Testis (tissue), 5 donors: ENCODE measurements at places on chromosomes 4 and X. TPM values are rescaled to one million over a fixed set of nuclear protein-coding genes. Genes with fewer than 3 reads are reported as not detected.

GRCh38 chr4:122766950-122767349 lies 34.4 kb downstream of the BBS12 start:
- H3K4me1 ChIP-seq: no peaks in the 10 kb centered on the region
- no peak for DNase-seq
- H3K27me3 ChIP-seq: no peaks in the 10 kb centered on the region
- no peak overlapping the region for H3K4me3 ChIP-seq
- no peaks in the 10 kb centered on the region for H3K36me3 ChIP-seq

DNA sequence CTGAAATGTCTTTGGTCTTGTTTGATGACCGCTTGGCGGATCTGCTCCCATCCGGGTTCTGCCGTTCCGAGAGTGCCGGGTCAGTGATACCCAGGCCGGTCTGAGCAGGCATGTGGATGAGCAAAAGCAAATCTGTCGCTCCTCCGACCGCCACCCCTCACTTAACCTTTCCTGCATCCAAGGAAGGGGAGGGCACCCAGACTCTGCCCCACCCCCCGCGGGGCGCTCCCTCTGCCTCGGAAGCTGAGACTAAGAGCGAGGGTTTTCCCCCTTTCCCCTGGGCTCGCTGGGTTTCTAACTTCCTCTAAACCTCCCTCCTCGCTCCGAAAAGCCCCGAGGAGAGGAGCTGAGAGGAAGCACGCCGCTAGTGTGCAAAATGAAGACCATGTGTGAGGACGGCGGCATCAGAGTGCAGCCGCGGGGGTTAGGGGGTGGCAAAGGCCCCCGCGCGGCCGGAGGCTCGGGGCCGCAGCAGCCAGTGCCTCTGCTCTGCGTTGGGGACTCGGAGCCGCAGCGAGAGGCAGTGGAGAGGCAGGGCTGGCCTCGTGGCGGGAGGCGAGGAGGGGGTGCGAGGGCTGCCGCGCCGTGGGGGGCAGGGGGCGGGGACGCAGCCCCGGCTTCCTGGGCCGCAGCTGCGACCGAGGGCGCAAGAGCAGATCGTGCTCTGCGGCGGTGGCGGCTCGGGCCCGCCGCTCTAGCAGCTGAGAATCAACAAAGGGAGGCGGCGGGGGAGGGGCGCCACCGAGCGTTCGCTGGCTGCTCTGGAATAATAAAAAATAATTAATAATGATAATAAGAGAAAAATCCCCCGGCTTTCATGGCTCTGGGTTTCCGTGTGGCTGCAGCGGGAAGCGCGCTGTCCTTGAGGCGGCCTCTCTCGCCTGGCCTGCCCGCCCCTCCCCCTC lies 55.8 kb upstream of the BCOR start:
- H3K27me3 ChIP-seq: no peaks in the 10 kb centered on the region
- H3K4me3 ChIP-seq: no peak overlapping the region
- no peak for DNase-seq
- H3K27ac ChIP-seq: no peak overlapping the region

DNA sequence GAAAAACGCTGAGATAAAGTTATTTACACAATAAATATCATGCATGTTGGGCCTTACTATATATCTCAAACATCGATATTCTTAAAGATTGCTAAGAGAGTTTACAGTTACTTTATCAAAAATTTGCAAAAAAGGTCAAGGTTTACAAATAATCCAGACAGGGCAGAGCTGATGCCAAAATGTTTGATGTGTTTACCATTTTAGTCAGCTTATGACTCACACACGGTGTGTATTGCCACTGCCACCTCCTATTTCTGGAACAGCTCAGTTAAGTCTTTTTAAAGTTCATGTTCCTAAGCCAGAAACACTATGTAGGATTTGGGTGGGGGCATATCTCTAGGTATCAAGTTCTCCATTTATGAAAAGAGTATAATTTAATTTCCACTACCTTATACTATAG lies 580.6 kb downstream of the INPP4B start:
- DNase-seq: no peak
- H3K4me3 ChIP-seq: no peak overlapping the region
- H3K27me3 ChIP-seq: no peaks in the 10 kb centered on the region
- no peaks in the 10 kb centered on the region for H3K4me1 ChIP-seq

GRCh38 chrX:80306007-80306406 lies 114.2 kb upstream of the TENT5D start:
- no peak overlapping the region for H3K27ac ChIP-seq
- H3K27me3 ChIP-seq: no peaks in the 10 kb centered on the region
- H3K36me3 ChIP-seq: no peaks in the 10 kb centered on the region
- H3K4me1 ChIP-seq: no peaks in the 10 kb centered on the region
- H3K4me3 ChIP-seq: no peak overlapping the region

DNA sequence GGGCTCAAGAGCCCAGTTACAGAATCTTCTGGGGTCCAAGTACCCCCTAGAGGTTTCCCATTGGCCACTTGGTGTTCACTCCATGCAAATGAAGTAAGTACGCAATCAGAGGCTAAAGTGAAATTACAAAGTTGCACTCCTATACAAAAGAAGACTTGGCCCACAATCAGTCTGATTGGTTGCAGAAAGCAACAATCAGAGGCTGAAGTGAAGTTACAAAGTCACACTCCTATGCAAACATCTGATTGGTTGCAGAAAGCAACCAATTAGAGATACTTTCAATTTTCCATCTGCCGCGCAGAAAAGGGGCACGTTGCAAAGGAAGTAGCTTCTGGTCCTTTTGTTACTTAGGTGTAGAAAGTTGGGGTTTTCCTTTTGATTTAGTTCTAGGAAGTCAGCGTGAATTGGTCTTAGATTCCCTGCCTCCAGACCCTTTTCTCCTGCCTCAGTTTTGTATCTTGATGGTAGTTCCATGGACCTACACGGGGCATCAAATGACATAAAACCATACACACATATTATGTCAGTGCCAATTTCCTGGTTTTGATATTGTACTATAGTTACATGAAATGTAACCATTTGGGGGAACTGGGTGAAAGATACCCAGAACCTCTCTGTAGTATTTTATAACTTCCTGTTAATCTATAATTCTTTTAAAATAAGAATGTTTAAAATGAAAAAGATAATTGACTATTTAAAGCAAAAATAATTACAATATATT lies 12.4 kb upstream of the PIN4 start:
- no peak for DNase-seq
- no peak overlapping the region for H3K4me3 ChIP-seq
- H3K27ac ChIP-seq: no peak overlapping the region
- H3K27me3 ChIP-seq: no peaks in the 10 kb centered on the region
- H3K4me1 ChIP-seq: no peaks in the 10 kb centered on the region
- H3K36me3 ChIP-seq: no peaks in the 10 kb centered on the region

The CENPE gene
- total RNA-seq: 9.1 TPM

The MAGEB6B gene
- 0.79 TPM for total RNA-seq

The SATL1 gene
- total RNA-seq: 2.5 TPM

The GPR78 gene
- 0.99 TPM for total RNA-seq
